NB4 (cell line): ENCODE measurements at places on chromosomes 2 and 18.

- DNase-seq = no peak
Measured at GRCh38 chr2:126029316-126029715, 626.6 kb upstream of the GYPC start.

DNA sequence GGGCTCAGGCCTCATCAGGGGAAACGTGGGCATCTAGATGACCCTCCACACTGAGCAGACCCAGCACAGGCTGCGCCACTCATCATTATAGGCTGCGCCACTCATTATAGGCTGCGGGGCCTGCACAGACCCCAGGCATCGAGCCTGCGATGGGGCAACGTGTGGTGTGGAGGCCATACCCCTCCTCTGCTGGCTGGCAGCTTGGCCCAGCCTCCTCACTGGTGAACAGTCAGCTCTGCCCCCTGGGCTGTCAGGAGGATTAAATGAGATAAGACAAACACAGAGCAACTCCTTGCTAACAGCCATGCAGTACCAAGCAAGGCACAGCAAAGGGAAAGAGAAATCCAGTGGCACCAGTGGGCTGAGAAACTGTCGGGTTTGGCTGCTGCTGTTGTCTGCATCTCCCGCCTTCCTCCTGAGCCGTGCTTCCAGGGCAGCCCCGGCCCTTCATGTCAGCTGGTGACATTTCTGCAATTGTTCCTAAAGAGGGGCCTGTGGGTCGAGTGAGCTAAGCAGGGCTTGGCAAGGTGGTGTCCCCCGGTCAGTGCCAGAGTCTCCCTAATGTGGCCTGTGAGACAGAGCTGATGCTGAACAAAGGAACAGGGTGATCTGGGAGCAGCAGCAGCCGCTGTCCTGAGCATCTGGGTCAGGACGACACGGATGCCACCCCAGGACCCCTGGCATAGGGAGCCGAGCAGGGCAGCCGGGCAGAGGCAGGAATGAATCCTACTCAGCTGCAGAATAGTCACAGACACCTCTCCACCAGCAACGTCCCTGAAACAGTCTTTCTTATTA lies 48.7 kb downstream of the RRM2 start:
- DNase-seq = no peak

DNA sequence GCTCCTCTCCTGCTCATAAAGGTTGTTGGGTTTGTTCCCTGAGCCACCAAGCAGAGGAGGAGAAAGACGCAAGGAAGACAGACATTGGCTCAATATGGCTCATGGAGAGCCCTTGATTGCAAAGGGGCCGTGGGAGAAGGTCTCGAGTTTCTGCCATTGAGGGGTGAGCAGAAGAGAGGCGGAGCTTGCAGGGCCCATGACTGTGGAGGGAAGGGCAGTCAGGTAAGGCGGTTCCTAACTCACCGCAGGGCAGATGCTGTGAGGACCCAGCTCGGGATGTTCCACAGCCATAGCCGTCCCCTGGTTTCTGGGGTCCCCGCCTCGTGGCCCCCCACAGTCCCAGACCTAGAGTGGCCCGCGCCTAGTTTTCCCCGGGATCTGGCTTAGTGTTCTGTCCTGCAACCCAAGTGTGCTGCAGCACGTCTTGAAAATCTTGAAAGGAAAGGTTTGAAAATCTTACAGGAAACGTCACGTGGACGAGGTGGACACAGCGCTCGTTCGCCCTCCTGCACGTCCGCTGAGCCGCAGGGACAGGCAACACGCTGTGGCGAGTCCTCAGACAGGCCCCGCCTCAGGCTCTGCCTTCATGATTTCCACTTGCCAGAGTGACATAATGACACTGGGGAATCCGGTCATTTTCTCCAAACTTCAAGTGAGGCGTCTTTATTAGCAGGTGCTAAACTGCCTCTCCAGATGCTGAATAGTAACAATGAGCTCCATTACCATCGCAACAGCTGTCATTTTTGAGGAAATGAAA lies 105.5 kb upstream of the HDAC4 start:
- DNase-seq = no peak

GRCh38 chr18:11872479-11873136 lies 21.4 kb downstream of the CHMP1B start:
- peak; percentile 59 for DNase-seq

DNA sequence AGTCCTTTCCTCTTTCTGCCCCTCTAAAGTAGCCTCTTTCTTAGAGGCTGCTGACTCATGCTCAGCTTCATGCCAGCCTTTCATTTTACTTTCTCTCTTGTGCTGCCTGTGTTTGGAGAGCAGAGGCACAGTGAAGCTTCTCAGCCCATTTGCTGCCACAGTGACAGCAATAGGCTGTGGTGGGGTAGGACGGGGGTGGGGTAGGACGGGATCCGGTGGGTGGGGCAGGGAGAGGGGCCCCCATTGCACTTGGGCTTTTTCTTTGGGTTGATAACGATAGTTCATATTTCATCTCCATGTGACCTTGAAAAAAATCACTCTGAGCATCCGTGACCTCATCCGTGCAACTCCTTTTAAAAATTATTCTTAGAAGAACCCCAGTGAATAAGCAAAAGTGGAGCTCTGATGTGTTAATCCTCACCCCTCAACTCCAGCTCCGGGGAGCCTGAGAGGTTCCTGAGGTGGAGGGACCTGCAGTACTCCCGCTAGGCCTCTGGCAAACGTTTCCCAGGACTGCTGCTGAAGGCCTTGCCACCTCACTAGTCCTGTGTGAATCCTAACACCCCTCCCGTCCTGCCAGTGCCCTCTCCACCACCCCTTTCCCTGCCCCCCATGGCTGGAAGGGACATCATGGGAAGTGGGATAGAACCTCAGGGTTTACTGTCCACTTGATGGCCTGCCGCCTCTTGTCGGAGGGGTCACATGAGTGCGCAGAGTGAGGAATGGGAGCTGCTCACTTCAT lies 70.8 kb downstream of the INPP4A start:
- DNase-seq = peak; percentile 62

DNA sequence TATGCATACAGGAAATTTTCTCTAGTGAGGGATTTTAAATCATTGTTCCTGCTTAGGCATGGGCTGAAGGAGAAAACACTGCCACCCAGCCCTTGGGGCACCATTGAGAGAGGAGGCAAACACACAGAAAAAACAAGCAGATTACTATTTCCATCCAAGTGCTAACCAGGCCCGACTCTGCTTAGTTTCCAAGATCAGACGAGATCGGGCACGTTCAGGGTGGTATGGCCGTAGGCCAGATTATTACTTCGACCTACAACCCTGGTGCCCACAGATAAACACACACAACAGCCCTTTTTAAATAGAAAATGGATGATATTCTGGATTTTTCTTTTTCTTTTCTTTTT lies 45.4 kb upstream of the RHOB start:
- DNase-seq = no peak

GRCh38 chr2:178949584-178949983 lies 100.4 kb downstream of the CCDC141 start:
- no peak for DNase-seq

DNA sequence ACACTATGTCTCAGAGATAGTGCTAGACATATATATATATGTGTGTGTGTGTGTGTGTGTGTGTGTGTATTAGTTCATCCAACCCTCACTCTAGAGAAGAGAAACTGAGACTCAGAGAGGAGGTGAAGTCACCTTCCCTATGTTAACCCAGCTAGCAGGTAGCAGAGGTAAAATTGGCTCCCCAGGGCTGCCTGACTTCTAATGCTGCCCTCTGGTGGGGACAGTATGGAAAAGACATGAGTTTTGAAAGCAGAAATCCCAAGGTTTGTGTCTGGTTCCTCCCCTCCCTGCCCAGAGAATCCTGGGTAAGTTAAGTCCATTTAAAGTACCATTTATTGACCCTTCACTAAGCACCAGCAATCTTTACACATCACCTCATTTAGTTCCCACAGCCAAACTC lies 137.7 kb downstream of the THNSL2 start:
- DNase-seq = peak; percentile 43

DNA sequence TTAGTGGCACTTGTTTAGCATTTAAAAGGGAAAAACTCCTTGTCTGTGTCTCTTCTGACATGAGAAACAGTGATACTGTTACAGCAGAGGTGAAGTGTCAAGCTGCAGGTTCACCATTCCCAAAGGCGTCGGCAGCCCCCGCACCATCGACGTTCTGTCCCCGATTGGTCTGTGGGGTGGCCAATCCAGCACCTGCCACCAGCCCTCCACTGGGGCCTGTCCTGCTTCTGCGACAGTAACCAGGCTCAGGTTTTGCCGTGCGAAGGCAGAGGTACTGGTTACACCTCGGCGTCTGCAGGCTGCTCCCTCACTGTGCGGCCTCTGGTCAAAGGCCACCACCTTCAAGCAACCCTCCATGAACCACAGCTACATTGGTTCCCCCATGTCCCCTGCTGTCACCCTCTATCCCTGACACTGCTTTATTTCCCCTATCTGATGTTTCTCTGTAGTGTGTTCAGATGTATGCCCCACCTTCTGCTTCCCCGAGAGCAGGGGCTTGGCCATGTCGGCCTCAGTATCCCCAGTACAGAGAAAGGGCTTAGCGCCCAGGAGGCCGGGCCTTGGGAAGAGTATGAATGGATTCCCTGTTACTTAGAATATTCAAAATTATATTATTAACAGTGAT lies 8.6 kb upstream of the ESPNL start:
- DNase-seq = no peak

DNA sequence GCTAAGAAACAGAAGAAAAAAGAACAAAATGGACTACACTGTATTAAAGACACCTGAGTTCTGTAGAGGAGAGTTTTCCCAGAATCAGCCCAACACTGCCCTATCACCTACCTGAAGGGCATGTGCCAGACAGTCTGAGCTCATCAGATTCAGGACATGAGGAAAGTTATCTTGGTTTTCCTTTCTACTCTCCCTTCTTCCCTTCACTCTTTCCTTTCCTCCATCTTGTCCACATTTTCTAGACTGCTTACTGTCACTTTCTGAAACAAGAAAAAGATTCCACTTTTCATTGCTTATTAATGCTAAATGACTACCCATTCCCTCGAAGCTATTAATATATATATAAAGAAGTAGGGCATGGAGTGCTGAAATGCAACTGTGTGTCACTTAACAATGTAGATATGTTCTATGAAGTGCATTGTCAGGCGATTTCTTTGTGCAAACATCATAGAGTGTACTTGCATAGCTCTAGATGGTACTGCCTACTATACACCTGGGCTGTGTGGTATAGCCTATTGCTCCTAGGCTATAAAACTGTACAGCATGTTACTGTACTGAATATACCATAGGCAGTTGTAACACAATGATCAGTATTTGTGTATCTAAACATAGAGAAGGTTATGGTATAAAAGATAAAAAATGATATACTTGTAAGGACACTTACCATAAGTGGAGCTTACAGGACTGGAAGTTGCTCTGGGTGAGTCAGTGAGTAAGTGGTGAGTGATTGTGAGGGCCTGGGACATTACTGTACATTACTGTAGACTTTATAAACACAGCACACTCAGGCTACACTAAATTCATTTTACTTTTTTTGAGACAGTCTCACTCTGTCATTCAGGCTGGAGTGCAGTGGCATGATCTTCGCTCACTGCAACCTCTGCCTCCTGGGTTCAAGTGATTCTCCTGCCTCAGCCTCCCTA lies 145.5 kb upstream of the ITGA6 start:
- DNase-seq = no peak

DNA sequence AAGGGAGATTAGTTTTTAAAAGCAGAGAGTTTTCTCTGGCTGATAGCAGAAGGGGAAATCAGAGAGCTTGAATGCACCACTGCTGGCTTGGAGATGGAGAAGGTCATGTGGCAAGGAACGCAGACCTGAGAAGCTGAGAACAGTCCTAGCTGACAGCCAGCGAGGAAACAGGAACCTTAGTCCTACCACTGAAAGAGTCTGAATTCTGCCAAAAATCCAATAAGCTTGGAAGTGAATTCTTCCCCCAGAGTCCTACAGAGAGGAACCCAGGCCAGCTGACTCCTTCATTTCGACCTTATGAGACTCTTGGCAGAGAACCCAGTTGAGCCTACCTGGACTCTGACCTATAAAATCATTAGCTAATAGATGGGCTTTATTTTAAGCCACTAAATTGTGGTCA lies 371.9 kb upstream of the TNP1 start:
- DNase-seq = no peak

- no peak for DNase-seq
Measured at GRCh38 chr2:16302431-16303272, 362.3 kb downstream of the MYCN start.

DNA sequence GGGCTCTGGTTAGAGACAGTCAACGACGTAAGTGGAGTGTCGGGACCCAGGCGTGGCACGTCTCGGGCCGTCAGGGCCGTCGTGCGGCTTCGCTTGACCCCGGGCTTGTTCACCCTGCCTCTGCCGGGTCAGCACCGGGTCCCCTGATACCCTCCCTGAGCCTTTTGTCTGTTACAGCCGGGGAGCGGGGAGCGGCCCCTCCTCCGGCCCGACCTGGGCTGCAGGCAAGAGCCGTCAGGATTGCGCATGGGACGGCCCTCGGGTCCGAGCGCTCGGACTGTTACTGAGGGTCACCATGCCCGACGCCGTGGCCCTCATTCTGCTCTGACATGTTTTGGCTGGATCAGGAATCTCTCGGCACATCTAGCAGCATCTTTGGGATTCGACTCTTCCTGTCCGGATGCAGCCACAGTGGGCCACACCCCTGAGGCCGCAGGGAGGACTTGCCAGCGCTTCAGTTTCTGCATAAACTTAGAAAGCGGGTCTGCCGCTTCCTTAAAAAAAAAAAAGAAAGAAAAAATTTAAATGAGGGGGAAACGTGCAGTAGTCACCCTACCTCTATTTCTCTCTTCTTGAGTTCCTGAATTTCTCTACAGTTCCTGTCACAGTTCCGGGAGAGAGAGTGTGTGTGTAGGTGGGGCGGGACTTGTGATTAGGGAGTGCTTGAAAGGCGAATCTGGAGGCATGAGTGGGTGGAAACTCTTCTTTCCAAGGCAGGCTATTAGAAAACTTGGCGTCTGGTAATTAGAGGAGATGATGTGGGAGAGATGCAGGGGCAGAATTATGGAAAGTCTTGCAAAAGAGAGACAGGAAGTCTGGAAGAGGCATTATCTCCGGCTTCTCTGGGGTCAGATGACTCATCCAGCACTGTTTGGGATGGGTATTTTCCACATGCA lies 909 bp downstream of the TMEM87B start:
- peak; percentile 84 for DNase-seq

DNA sequence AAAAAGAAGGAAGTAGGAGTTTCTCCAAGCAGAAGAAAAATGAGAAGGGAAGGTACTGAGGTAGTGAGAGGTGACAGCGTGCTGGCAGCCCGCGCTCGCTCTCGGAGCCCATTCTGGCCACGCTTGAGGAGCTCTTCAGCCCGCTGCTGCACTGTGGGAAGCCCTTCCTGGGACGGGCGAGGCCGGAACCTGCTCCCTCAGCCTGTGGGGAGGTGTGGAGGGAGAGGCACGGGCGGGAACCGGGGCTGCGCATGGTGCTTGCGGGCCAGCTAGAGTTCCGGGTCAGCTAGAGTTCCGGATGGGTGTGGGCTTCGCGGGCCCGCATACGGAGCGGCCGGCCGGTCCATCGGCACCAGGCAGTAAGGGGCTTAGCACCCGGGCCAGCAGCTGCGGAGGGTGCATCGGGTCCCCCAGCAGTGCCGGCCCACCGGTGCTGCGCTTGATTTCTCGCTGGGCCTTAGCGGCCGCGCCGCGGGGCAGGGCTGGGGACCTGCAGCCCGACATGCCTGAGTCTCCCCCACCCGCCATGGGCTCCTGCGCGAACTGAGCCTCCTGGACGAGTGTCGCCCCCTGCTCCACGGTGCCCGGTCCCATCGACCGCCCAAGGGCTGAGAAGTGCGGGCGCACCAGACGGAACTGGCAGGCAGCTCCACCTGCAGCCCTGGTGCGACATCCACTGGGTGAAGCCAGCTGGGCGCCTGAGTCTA lies 11.1 kb upstream of the CYS1 start:
- peak; percentile 45 for DNase-seq
